ENCODE measurements at places on chromosomes 7 and 10.

DNA sequence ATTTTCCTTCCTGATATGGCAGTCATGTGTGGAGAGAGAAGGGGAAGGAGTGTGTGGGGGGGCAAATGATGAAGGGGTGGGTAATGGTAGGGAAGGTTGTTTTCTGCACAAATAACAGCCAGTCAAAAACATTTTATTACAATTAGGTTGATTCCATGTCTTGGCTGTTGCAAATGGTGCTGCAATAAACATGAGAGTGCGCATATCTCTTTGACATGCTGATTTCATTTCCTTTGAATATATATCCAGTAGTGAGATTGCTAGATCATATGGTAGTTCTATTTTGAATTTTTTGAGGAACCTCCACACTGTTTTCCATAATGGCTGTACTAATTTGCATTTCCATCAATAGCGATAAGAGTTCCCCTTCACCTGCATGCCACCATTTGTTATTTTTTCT, 10.6 kb upstream of the JAZF1 start:
- no peak for DNase-seq

DNA sequence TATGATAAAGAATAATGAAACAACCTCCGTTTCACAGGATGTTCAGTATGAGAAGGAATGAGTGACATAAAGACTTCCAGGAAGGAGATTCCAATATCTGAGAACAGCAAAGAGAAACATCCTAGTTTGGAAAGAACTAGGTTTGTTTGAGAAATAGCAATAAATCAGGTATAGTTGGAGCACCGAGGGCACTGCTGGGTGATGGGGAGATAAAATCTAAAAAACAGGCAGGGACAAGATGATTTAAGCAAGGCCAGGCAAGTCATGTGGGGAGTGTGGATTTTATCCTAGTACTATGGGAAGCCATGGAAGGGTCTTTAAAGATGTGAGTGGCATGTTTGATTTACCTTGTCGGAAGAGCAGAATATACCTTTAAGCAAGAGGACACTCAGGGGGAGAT, 169.7 kb downstream of the SPAG6 start:
- no peak for DNase-seq

DNA sequence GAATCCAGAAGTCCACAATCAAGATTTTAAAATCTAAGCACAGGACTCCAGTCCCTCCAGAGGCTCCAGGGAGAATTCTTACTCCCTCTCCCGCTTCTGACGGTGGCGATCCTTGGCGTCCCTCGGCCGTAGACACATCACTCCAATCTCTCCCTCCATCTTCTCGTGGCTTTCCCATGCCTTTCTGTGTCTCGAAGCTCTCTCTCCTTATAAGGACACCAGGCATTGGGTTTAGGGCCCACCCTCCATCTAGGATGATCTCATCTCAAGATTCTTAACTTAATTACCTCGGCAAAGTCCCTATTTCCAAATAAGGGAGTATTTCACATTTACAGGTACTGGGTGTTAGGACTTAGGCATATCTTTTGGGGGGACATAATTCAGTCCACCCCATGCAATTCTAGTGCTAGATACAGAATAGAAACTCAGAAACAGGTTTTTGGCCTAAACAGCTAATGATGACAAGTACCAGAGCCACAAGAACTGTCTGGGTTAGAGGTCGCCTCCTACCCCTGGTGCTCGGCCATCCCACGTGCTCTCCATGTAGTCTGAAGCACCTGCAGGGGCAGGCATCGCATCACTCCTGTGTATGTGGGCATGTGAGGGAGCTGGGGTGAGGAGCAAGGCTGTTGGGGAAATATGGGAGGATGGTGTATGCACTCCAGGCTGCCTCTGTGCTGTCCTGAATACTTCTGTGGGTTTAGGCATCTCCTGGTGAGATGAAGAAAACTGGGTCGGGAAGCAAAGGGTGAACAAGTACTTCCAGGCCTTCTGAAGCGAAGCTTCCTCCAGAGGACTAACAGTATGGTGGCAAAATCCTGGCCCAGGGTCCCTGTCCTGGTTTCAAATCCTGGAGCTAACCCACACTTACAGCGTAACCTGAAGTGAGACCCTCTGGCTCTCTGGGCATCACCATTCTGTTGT, 298.3 kb upstream of the ZMIZ1 start:
- DNase-seq: no peak

DNA sequence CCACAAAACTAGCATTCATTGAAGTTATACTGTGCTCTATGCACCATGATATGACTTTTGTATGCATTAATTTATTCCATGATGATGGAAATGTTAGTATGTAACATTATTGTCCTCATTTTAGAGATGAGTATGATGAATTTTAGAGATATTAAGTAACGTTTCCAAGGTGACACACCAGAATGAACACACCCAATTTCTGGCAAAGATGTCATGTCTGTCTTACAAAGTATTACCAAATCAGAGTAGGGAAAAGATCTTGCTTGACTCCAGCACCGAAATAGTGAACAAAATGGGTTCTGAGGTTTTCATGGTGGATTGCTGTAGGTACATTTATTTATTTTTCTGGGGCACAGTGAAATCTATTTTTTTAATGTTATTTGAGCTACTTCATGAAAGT, 33.8 kb upstream of the COL1A2 start:
- no peak for DNase-seq

- no peak for DNase-seq
Measured at GRCh38 chr10:96719200-96719599, 1.1 kb downstream of the PIK3AP1 start.

- DNase-seq: no peak
Measured at GRCh38 chr10:88172159-88172558, 308.7 kb downstream of the PTEN start.

GRCh38 chr7:6020371-6021286, 10.5 kb upstream of the ANKRD61 start:
- DNase-seq: no peak

GRCh38 chr7:135337977-135338550, 104.4 kb downstream of the STRA8 start:
- DNase-seq: no peak

DNA sequence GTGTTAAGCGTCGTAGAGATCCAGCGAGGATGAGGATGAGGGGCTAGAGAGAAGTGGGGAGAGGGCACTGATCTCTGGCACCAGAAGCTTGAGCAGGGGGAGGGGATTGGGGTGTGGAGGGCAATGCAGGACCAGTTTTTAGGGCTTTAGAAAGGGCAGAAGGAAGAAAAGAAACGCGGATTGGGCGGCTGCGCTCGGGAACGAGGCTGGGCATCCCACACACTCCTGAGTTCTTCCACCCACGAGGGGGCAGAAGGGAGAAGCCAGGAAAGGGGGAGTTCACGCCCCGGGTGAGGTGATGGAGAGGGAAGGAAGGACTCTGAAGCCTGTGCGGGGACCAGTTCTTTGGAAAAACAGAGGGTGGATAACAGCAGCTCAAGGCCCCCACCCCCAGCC, 6.1 kb upstream of the VGF start:
- no peak for DNase-seq

DNA sequence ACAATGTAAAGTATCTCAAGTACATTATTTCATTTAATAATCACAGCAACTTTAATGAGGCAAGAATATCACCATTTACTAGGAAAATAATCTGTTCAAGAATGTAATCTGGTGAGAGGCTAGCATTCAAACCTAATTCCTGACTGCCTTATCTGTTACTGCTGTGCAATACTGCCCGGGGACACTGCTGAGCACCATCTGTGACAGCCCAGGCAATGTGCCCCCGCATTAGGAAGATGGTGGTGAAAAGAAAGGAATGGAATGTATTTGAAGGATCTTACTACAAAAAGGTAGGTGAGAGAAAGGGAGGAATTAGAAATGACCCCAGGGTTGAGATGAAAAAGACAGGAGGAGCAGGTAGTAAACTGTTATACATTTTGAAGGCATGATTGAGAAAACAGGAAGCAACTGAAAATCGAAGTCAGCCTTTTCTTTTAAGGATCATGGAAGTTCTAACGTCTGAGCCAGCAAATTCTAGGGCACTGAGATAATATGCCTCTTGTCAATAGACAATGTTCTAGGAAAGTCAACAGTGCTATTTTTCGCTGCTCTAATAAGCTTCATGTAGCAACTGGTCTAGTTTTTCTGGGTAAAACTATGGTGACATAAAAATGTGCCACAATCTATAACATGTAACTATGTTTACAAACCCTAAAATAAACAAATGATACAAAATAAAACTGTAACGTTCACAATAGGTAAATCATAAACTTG, 90.4 kb downstream of the ETV1 start:
- DNase-seq: peak; percentile 65

DNA sequence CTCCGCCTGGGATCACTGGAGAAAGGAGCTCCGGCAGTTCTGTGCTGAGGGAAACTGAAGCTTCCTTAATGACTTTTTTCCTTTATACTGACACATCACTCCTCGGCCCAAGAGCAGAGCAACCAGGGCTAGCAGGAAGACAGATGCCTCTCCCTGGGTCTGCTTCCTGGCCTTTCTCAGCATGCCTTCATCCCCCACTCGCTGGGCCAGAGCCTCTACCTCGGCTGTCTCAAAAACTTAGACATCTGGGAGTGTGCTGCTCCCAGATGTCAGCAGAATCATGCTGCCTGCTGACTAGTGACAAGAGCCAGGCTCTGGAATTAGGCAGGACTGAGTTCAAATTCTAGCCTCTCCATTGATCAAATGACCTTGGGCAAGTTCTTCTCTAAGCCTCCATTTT, 24.4 kb upstream of the LRRC4 start:
- no peak for DNase-seq

DNA sequence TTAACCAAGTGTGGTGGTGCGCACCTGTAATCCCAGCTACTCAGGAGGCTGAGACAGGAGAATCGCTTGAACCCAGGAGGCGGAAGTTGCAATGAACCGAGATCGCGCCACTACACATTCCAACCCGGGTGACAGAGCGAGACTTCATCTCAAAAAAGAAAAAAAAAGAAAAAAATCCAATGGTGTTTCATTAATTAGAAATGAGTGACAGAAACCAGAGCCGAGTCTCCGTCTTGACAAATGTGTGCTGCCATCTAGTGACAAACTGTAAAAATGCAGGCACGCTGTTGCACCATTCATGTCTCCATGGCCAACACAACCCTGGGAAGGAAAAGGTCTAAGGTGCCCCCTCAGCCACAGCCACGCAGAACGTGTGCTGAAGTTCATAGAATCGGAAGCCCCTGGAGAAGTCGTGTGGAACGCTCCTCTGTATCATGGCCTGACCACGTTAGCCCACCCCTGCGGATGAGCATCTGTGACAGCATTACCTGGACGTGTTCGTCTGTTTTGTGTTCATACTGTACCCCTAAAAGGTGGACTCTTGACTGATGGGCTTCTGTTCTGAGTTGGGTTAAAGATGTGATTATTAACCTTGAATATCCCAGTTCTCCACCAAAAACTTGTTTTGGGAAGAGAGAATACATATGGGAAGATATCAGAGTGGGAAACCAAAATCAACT, 94.9 kb downstream of the LYZL2 start:
- peak; percentile 36 for DNase-seq

DNA sequence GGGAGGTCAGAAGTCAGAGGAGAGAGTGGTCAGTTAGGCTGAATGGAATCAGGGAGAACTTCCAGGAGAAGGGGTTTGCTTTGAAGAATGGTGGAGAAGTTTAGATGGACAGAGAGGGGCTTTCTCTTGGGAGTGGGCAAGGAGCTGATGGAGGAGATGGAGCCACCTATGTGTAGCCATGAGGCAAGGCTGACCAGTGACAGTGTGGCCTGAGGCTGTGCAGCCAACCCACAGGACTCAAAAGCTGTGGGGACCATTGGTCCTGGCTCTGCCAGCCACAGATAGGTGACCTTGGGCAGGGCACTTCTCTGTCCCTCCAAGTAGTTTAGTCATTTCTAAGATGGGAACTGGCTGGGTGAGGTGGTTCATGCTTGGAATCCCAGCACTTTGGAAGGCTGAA, 18.7 kb downstream of the NEURL1 start:
- DNase-seq: no peak
